ENCODE measurements at places on chromosomes 4 and X. TPM values are rescaled to one million over a fixed set of nuclear protein-coding genes. Genes with fewer than 3 reads are reported as not detected.

The SMIM31 gene
- not detected for total RNA-seq

The MAGIX gene
- total RNA-seq = 1.0 TPM

The ADGRG2 gene
- total RNA-seq = 1.0 TPM

The NSUN7 gene
- not detected for total RNA-seq

The EXOC1L gene
- not detected for total RNA-seq

The MAGEA2 gene
- not detected for total RNA-seq

The TCEAL2 gene
- total RNA-seq = not detected

The BCORL1 gene
- total RNA-seq = 3.9 TPM
